COR-L47 (cell line): ENCODE measurements at places on chromosomes 5 and 9.
A peak's percentile ranks its signal among the peaks of the same experiment; 100 is the strongest.

- peak; percentile 59 for DNase-seq
Observed at GRCh38 chr5:27594141-27594540, 555.8 kb upstream of the CDH9 start.

- no peak for DNase-seq
Observed at GRCh38 chr9:105871540-105871939, 177.2 kb downstream of the TMEM38B start.

DNA sequence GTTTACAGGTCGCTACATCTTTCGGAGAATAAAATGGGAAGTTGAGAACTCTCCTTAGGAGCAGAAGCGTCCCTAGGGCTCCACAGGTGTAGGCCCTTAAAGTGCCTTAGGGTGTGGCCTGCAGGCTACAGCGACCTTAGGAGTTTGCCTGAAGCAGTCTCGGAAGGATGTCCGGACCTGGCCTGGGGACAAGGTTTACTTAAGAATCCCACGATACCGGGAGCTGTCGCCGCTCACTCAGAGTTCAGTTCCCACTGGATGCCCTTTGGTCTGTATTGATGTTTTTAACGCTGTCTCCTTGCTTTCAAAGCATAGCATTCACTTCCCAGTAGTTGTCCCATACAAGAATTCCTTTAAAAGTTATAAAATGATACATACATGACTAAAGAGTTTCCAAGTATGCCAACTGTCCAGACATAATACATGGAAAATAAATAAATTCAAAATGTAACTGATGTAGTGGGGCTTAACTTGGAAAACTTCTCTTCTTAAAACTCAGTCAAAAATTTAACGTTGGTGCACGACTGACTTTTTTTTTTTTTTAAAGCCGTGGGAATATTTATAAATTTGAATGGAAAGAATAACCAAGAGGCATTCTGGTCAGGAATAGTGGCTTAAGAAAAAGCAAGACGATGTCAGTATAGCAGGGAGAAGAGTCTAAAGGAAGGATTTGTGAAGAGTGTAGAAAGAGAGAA, 848 bp downstream of the RAD50 start:
- peak; percentile 42 for DNase-seq

GRCh38 chr9:80831751-80832150, 857.6 kb downstream of the TLE1 start:
- DNase-seq: no peak

DNA sequence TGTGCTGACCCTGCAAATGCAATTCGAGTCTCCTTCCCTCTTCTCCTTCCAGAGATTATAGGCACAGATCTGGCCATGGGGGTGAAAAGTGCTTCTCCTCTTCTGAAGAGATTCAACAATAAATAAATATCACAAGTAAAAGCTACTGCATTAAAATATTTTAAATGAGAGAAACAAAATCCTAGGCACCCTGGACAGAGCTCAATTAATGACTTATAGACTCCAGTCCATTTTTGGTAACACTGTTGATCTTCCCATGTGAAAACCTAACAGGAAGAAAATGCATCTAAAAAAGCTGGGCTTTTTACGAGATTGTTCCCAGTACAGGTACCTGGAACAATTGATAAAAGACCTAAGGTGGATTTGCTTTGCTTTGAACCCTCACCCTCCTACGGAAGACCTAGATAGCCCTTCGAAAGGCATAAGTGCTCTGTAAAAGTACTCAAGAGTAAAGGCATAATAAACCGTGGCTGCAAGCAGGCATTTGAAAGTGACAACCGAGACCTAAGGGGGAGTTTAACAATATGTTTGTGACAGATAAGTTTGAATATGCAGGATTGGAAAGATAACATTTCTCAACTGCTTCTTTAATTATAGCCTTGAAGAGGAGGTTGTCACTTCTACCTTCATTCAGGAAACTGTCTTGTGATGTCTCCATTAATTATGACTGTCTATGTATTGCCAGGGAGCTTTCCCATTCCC, 29.4 kb upstream of the MED10 start:
- DNase-seq: no peak

DNA sequence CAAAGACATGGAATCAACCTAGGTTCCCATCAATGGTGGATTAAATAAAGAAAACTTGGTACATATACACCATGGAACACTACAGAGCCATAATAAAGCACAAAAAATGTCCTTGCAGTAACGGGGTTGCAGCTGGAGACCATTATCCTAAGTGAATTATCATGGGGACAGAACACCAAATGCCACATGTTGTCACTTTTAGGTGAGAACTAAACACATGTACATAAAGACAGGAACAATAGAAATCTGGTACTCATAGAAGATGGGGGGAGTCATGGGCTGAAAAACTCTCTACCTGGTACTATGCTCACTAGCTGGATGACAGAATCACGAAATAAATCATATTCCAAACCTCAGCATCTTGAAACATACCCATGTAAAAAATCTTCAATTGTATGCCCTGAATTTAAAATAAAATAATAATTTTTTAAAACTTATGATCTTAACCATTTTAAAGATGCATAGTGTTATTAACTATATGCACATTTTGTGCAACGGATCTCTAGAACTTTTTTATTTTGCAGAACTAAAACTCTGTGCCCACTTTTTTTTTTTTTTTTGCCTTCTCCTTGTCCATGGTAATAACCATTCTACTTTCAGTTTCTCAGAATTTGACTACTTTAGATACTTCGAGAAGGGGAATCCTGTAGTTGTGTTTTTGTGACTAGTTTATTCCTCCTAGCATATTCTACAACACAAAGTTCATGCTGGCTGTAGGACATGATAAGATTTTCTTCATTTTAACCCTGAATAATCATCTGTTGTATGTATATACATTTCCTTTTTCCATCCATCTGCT, 1081.6 kb upstream of the ACO1 start:
- no peak for DNase-seq
